ENCODE measurements at places on chromosomes 2 and 18.

DNA sequence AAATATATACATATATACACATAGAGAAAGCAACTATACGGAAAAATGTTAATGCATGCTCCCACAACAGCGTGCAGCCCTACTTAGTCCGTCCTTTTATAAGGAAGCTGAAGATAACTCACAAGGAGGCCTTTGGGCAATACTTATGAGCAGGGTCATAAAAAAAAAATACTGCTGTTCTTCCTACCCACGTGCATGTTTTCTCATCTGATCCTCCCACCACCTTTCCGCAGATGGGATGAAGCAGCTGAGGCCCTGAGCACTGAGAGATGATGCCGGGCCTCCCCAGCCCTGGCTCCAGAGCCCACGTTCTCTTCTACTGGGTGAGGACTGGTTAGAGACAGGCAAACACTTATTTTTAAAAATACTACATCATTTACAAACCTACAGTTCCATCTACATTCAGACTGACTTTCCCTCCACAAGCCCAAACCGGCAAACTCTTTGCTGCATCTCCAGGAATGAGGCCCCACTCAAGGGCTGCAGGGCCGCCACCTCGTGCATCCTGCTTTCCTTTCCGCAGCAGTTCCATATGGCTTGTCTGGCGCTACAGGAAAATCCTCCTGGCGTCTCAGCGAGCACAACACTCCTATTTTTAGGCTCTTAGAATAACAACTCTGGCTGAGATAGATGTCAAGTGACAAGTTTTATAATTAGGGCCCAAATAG lies 41.6 kb downstream of the TBC1D8 start:
- DNase-seq = no peak

DNA sequence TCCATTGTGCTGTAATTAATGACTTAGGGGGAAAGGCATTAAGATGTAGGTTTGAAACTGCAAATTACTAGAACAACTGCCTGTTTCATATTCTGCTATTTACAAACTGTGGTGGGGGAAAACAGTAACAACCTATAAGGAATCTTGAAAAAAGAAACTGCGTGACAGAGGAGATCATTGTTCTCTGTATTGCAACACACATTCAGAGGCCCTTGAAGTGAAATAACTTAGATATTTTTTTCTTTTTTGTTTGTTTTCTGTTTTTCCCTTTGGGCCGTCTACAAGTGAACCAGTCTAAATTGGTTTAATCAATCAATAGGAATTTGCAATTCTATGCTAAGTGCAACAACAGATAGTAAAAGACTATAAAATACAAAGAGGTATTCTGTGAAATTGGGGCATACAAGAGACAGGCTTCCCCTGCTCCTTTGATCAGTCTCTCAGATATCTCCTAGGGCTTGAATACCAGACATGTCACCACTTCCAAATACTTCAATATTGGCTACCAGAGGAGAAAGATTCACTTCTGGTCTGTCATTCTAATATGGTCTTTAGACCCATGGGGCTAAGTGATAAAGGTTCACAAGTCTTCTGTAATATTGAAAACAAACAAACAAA lies 2055.1 kb upstream of the CELF4 start:
- DNase-seq = no peak

DNA sequence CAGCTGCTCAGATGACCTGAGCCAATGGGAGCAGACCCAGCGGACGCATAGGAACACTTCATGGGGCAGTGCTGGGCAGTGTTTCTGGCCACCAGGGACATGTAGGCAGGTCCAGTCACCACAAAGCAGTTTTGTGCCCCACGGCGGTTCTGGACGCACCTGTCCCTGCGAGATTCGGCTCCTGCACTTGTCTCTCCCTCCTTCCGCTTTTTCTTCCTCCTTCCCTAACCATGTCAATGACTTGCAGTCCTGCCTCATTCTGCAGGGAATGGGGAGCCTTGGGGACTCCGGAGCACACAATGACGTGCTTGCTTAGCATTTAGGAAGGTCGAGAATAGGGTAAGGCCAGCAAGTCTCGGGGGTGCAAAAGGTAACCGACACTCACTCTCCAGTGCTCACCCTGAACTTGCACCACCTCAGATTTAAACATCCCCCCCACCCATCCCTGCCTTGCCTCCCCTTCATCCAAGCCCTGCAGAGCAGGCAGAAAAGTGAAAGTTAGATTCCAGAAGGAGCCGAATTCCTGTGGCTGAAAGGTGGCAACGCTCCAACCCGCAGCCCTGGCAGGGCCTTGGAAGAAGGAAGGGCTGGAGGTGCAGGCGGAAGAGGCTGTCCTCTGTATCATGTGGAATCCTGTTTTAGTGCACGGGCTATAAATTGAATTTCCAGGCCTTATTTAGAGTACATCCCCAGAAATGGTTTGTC lies 40.5 kb upstream of the ATG16L1 start:
- DNase-seq = no peak

DNA sequence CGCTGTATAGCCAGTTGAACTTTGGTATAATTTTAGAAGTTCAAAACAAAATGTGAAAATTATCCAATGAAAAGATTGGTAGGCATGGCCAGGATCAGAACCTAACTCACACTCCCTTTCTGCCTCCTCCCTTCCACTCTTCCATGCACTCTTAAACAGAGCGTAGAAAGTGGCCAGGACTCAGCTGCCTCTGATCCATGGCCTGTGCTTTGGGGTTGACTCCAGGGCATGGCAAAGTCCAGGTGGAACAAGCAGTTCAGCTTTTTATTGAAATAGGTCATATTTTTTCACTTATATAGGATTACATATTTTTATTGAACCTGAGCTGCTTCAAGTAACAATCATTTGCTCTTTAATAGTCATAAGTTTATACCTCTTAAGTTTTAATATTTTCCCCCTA lies 26.2 kb downstream of the INPP1 start:
- no peak for DNase-seq

DNA sequence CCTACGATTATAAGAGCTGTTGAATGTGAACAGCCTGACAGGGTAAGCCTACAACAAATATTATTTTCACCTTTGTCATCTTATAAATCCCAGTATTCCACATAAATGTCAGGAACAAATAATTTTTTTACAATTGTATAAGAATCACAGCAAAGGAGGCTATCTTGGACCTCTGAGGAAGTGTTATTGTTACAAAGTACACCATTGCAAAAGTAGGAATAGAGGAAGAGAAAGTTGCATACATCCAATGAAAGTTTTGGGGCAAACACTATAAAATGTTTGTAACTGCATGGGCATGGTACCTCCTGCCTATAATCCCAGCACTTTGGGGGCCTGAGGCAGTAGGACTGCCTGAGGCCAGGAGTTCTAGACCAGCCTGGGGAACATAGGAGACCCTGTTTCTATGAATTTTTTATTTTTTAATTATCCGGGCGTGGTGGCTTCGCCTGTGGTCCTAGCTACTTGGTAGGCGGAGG lies 715 bp upstream of the MEMO1 start:
- peak; percentile 4 for DNase-seq

GRCh38 chr18:67219821-67220220 lies 296.7 kb downstream of the DSEL start:
- DNase-seq = no peak

DNA sequence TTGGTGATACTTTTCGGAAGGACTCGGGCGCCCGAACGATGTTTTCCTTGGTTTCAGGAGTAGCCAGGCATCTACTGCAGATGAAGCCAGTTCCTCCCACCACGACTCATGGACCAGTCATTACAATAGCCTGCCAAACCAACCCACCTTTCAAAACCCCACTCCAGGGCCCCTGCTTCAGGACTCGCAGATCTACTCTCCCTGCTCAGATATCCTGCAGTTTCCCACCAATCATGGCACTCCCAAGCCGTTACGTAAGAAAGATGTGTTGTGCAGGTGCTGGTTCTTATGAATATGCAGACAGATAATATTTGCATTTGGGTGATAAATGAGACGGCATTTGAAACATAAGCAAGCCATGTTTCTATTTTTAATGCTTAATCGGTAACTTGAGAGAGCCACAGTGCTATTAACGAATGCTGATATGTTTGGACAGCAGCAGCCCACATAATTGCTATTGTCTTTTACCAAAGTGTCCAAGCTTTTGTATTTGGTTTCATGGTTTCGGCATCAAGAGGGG lies 3.5 kb upstream of the CYS1 start:
- DNase-seq = no peak

DNA sequence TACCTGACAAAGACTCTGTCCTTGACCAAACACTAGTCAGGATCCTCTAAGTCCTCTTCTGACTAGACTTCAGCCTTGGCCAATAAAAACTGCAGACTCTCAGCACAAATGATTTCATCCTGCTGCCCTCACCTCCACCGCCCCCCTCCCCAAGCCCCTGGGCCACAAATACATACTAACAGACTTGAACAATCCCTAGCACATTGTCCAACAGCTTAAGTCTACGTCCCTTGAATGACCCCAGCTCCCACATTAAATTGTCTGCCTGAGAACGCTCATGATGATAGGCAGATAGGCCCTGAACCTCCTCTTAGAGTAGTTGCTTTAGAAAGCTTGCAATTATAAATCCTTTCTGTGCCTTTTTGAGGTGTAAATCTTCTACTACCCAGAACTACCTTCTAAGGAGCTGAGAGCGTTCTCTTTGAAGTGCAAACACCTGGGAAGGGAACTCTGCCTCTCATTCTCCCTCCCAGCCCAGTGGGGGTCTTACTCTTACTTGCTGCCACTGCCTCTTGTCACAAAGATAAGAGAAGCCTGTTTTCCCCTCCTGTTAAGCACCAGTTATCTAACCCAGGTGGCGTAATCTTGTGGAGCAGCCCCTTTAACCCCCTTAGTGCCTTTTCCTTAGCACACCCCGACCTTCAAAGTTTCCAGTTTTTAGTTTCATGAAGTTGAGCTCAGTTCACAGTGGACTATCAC lies 1225.6 kb downstream of the LRP1B start:
- DNase-seq = no peak

DNA sequence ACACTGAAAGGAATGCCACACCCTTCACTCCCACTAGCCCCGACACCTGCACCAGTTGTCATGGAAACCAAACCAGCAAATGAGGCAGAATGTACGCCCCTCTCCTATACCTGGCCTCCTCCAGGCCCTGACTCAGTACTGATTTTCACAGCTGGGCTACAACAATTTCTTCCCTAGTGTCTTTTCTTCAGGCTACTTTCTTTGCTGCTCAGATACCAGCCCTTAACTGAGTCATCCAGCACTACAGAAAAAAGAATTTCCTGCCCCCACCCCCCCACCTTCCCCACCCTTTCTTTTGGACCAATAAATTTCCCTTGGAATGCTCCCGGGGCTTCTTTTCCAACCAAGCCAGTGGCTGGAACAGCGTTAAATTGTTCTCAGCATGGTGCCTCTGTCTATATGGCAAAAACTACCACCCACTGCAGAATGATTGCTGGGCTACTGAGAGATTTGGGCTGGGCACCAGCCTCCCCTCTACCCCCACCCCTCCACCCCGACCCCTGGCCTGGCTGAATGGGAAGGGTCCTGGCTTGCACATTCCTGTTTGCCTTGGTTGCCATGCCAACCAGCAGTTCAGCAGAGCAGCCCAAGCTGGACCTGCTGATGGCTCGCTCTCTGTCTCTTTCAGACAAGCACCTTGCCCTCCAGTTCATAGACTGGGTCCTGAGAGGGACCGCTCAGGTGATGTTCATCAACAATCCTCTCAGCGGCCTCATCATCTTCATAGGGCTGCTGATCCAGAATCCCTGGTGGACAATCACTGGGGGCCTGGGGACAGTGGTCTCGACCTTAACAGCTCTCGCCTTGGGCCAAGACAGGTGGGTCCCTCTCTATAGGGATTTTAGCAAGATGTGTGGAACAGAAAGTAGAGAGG lies 11.3 kb downstream of the SLC14A2 start:
- no peak for DNase-seq

DNA sequence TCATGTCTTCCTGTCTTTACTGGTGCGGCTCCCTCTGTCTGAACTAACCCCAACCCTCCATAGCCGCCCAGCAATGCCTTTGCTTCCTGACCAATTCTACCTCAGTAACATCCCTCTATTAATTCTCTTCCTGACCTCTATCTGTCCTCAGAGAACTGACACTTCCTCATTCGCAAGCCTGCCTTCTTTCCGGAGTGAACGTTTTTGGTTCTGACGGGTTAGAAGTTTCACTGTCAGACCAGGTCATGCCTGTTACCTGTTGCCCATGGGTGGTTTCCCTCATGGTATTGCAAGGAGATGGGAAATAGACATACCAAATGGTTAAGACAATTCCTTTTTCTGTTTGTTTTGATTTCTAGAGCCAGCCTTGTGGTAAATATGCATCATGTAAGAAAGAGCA lies 453.4 kb upstream of the SLC14A2 start:
- DNase-seq = no peak

All from stimulated activated CD4-positive, alpha-beta T cell treated with anti-CD3 and anti-CD28 coated beads, Interleukin-15, amount 100 ng/mL, for 24 hours (primary cell).